Epithelial cell of esophagus (primary cell): ENCODE measurements at places on chromosomes 3 and 15.
A peak's percentile ranks its signal among the peaks of the same experiment; 100 is the strongest.

GRCh38 chr15:77667338-77668234 is 34.9 kb upstream of the LINGO1 start:
- DNase-seq: no peak

DNA sequence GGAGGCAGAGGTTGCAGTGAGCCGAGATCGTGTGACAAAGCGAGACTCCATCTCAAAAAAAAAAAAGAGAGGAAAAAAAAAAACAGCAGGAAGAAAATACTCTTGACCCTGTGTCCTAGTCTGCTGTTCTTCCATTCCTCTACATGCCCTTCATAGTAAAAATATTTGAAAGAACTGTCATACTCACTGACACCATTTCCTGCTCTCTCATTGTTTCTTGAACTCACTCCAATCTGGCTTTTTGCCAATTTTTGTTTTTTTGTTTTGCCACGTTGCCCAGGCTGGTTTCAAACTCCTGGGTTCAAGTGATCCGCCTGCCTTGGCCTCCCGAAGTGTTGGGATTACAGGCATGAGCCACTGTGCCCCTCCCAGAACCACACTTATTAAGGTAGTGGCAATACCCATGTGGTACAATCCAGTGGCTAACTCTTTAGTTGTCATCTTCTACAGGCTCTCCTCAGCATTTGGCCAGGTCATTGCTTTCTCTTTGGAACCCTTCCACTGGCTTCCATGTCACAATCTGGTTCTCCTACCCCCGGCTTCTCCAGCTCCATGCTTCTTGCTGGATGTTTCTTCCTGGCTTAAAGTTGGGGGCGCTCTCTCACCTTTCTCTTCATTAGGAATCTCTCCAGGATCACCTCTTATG is 238.2 kb upstream of the C2CD4B start:
- peak; percentile 69 for DNase-seq

- no peak for DNase-seq
Measured at GRCh38 chr15:70830615-70831014, 23.3 kb downstream of the LARP6 start.

DNA sequence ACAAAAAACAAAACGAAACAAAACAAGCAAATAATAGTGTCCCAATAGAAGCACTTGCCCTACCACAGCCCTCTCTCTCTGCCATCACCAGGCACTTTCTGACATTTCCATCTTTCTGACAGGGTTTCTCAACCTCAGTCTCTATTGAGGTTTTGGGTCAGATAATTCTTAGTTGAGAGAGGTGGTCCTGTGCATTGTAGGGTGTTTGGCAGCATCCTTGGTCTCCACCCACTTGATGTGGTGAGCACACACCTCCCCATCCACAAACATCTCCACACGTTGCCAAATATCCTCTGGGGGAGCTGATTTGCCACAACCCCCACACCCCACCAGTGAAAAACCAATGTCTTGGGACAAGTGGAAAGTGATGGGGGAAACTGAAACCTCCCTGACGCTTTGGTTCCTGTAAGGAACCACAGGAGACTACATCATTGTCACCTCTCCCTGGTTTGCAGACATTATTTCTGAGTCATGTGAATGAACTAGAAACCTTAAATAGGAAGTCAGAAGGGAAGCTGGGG is 733.7 kb upstream of the CFAP20DC start:
- DNase-seq: no peak

DNA sequence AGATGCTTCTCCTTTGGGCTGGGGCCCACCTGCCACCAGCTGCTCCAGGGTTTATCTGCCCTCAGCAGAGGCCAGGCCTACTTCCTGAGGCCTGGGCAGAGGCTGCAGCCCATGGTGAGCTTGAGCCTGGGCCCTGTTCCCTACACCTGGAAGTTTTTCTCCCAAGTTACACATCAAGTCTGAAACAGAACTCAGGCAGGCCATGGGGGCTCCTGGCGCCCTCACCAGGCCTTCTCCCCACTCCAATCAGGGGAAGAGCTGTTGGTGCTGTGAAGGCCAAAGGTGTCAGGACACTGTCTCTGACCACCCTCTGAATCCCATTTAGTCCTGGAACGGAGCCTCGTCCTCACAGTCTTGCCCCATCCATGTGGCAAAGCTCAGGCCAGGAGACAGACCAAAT is 7.3 kb downstream of the VWA5B2 start:
- DNase-seq: no peak

DNA sequence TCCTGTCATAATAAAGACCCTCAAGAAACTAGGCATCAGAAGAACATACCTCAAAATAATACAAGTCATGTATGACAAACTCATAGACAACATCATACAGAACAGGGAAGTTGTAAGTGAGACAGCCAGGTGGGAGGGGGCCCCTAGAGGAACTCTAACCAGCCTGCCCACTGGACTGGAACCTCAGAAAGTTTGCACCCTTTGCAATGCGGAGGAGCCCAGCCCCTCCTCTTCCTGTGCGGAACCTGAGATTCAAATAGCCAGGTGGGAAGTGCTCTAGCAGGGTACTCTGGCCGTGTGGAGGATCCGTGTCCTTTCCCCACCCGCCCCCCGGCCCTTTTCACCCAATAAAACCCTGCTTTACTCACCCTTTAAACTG is 387.0 kb upstream of the CBLB start:
- DNase-seq: no peak

GRCh38 chr15:85579957-85580694 is 199.7 kb downstream of the AKAP13 start:
- no peak for DNase-seq

DNA sequence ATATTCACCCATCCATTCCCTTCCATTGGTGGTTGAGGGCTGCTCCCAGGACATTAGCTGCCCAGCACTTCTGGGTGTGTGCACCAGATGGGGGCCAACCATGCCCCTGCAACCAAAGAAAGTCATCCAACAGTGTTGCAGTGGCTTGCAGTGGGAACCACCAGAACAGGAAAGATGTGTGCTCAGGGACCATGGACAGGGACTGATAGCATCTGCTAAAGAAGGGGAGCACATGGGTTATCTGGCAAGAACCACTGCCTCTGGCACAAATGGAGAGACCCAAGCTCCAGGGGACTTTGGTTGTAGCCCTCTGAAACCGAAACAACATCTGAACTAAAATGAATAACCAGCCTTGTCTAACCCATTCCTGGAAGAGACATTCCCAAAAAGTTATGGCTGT is 8.1 kb downstream of the DCLK3 start:
- peak; percentile 5 for DNase-seq

- DNase-seq: no peak
Measured at GRCh38 chr3:130557336-130558035, 40.5 kb downstream of the COL6A6 start.
